ENCODE measurements at places on chromosomes 13 and 19. TPM values are rescaled to one million over a fixed set of nuclear protein-coding genes. Genes with fewer than 3 reads are reported as not detected.

Gene IQCN
- total RNA-seq: 6.3 TPM

Gene KLK12
- not detected for total RNA-seq

Gene CFAP97D2
- not detected for total RNA-seq

Gene ZNF528
- 19.4 TPM for total RNA-seq

Gene ZNF792
- 14.8 TPM for total RNA-seq

Gene MYBPC2
- not detected for total RNA-seq

GRCh38 chr13:95463531-95463930, 89.0 kb upstream of the CLDN10 start:
- H3K4me3 ChIP-seq: no peak overlapping the region
- H3K27me3 ChIP-seq: no peaks in the 10 kb centered on the region
- no peak for DNase-seq
- no peak overlapping the region for H3K27ac ChIP-seq

- no peak overlapping the region for H3K27ac ChIP-seq
- peaks cover 3% of the 10 kb centered on the region for H3K27me3 ChIP-seq
- H3K36me3 ChIP-seq: no peaks in the 10 kb centered on the region
- no peak overlapping the region for H3K4me3 ChIP-seq
- no peak for DNase-seq
Observed at GRCh38 chr13:110485604-110486003, 75.9 kb downstream of the RAB20 start.

DNA sequence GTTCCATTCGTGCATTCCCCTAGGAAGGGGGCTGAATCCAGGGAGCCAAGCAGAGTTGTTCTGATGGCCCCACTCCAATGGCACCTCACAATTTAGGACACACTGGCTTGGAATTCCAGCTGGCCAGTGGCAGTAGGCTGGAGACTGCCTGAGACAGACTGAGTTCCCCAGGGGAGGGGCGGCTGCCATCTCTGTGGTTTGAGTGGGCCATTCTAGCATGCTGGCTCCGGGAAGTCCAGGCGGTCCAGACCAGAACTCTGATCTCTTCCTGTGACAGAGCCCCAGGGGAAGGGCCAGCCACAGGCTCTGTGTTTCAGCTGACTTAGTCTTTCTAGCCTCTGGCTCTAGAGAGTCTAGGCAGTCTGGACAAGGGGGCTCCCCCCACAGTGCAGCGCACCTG, 29.5 kb upstream of the SLC7A1 start:
- peaks cover 50% of the 10 kb centered on the region for H3K27me3 ChIP-seq
- no peak overlapping the region for H3K4me3 ChIP-seq
- H3K36me3 ChIP-seq: no peaks in the 10 kb centered on the region
- no peak overlapping the region for H3K27ac ChIP-seq
- H3K4me1 ChIP-seq: no peaks in the 10 kb centered on the region
- DNase-seq: no peak

- H3K4me1 ChIP-seq: no peaks in the 10 kb centered on the region
- DNase-seq: no peak
- H3K27ac ChIP-seq: no peak overlapping the region
- H3K4me3 ChIP-seq: no peak overlapping the region
- no peaks in the 10 kb centered on the region for H3K27me3 ChIP-seq
Observed at GRCh38 chr13:67574320-67575233, 344.4 kb upstream of the PCDH9 start.

- H3K4me1 ChIP-seq: peaks cover 4% of the 10 kb centered on the region
- DNase-seq: no peak
- no peak overlapping the region for H3K27ac ChIP-seq
Observed at GRCh38 chr13:99140831-99141230, 59.8 kb upstream of the UBAC2 start.

DNA sequence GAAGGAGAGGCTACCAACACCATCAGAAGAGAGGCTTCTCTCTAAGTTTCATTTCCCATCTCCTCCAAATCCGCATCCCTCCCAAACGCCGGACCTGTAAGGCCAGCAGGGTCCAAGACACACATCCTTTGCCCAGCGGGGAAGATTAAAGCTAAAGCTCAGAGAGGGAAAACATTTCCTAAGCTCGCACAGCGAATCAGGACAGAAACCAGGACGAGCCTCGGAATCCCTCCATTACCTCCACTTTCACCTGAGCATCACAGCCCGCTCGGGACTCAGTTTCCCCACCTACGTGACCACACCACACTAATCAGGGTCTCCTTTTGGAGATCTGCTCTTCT, 711 bp upstream of the FOSB start:
- H3K4me1 ChIP-seq: peaks cover 29% of the 10 kb centered on the region
- H3K27me3 ChIP-seq: peaks cover 18% of the 10 kb centered on the region
- H3K27ac ChIP-seq: peak overlapping the region; percentile 43
- no peaks in the 10 kb centered on the region for H3K36me3 ChIP-seq
- H3K4me3 ChIP-seq: peak overlapping the region; percentile 89
- DNase-seq: no peak

- H3K4me3 ChIP-seq: no peak overlapping the region
- peaks cover 7% of the 10 kb centered on the region for H3K36me3 ChIP-seq
- H3K4me1 ChIP-seq: no peaks in the 10 kb centered on the region
- no peak for DNase-seq
- no peak overlapping the region for H3K27ac ChIP-seq
Observed at GRCh38 chr13:98751861-98752466, 508 bp downstream of the SLC15A1 start.

GRCh38 chr13:37385956-37386670, 212.5 kb downstream of the POSTN start:
- no peaks in the 10 kb centered on the region for H3K36me3 ChIP-seq
- no peaks in the 10 kb centered on the region for H3K27me3 ChIP-seq
- H3K4me1 ChIP-seq: no peaks in the 10 kb centered on the region

GRCh38 chr13:23822252-23822824, 66.9 kb downstream of the MIPEP start:
- H3K4me3 ChIP-seq: no peak overlapping the region
- H3K4me1 ChIP-seq: peaks cover 2% of the 10 kb centered on the region
- no peak for DNase-seq
- H3K27ac ChIP-seq: no peak overlapping the region
- no peaks in the 10 kb centered on the region for H3K27me3 ChIP-seq

GRCh38 chr13:23074075-23074828, 106.5 kb upstream of the SGCG start:
- H3K4me1 ChIP-seq: no peaks in the 10 kb centered on the region
- H3K27ac ChIP-seq: no peak overlapping the region
- peaks cover 10% of the 10 kb centered on the region for H3K27me3 ChIP-seq
- H3K36me3 ChIP-seq: no peaks in the 10 kb centered on the region
- DNase-seq: no peak

DNA sequence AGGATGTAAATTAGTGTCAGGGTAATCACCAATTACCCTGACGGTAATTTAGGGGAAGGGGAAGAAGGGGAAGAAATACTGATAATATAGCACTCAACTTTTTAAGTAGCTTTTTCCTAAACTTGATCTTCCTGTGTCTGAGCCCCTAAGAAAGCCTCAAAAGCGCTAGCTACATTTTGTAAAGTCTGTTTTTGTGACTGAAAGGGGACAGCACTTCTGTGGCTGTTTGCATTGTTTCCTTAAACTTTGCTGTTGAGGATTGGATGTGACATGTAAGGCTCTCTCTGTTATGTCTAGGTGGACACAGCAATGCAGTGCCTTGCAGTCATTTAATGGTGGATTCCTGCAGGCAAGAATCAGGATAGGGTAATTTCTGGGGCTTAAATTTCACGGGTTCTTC, 42.8 kb downstream of the SPATA13 start:
- no peak overlapping the region for H3K4me3 ChIP-seq
- no peaks in the 10 kb centered on the region for H3K36me3 ChIP-seq
- peaks cover 32% of the 10 kb centered on the region for H3K4me1 ChIP-seq
- peak overlapping the region; percentile 44 for H3K27ac ChIP-seq
- H3K27me3 ChIP-seq: no peaks in the 10 kb centered on the region

- H3K4me3 ChIP-seq: no peak overlapping the region
- peak overlapping the region; percentile 51 for H3K27ac ChIP-seq
- peaks cover 40% of the 10 kb centered on the region for H3K4me1 ChIP-seq
- DNase-seq: peak; percentile 40
- H3K27me3 ChIP-seq: no peaks in the 10 kb centered on the region
- H3K36me3 ChIP-seq: no peaks in the 10 kb centered on the region
Observed at GRCh38 chr13:25971459-25972145, 80.2 kb downstream of the SHISA2 start.

DNA sequence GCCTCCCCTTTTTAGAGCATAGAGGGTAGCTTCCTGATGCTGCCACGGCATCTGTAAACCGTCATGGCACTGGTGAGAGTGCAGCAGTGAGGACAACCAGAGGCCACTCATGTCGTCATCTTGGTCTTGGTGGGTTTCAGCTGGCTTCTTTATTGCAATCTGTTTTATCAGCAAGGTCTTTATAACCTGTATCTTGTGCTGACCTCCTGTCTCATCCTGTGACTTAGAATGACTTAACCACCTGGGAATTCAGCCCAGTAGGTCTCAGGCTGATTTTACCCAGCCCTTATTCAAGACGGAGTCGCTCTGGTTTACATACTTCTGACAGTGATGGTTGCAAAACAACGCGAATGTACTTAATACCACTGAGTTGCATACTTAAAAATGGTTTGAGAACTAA, 14.4 kb upstream of the FBN3 start:
- H3K27me3 ChIP-seq: no peaks in the 10 kb centered on the region
- H3K36me3 ChIP-seq: no peaks in the 10 kb centered on the region
- no peak overlapping the region for H3K4me3 ChIP-seq
- no peak overlapping the region for H3K27ac ChIP-seq

Measured in activated CD4-positive, alpha-beta T cell treated with anti-CD3 and anti-CD28 coated beads, Interleukin-2, amount 10 ng/mL, durations not matched to agents 7 days and 5 days (primary cell).